ENCODE measurements at places on chromosomes 2 and 18.

GRCh38 chr2:173400760-173401159 is 46.1 kb downstream of the CDCA7 start:
- DNase-seq = no peak

DNA sequence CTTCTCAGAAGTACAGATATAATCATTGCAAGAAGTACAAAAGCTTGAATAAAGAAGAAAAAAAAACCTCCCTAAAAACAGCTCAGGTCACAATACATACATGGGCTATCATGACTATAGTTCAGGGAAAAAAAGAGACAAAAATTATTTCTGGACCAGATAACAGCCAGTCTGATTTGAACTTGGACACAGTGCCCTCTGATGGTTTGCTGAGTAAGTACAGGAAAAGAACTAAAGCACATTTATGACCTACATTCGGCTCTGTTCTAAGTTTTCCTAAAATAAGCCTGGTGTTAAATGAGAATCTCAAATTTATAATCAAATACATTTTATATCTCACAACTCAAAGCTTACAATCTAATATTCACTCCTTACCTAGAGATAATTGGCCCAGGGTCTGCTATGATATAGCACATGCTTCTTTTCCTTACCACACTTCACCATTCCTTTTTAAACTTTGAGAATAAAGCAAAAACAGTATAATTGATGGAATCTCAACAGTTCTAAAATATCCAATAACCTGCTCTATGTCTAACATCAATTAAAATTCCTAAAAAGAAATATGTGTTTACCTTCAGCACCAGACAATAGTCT is 81.1 kb downstream of the RAPH1 start:
- no peak for DNase-seq

DNA sequence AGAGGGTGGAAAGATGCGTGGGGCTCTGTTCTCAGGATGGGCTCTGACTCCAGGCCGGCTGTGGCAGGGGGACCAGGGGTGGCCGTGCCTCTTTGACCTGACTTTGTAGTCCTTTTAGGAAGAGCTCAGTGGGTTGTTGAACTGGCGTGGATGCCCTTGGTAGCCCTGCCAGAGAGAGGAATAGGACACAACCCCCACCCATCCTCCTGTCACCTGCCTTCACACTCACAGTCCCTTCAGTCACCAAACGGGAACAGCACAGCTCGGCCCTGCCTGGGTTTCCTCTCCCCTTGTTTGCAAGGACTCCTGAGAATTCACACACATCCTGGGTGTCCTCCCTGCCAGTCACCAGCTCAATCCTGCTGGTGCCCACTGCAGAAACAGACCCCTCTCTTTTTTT is 20.1 kb upstream of the MRPL33 start:
- DNase-seq = no peak

DNA sequence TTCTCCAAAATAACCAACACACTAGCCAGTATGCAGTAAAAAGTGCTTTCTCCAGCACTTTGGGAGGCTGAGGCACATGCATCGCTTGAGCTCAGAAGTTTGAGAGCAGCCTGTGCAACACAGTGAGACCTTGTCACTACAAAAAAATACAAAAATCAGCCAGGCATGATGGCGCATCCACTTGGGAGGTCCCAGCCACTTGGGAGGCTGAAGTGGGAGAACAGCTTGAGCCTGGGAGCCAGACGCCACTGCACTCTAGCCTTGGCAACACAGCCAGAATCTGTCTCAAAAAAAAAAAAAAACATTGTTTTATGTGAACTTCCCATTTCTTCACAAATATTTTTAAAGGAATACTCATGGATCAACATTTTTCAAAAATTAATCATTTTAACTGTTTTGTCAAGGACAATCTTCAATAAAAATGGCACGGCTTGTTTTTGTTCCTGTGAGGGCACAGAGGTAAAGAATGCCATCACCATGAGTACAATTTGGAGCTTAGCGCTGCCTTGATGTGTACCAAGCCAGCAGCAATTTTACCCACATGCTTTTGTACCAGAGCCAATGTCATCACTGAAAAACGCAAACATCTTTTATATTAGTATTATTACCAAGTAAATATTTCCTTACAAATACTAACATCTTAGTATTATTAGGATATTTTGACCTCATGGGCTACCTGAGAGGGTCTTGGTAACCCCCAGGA is 26.7 kb downstream of the RAB1A start:
- DNase-seq = no peak

GRCh38 chr18:56812674-56813073 is 161.5 kb downstream of the WDR7 start:
- DNase-seq = no peak

- no peak for DNase-seq
Observed at GRCh38 chr2:35035883-35036282, 1319.7 kb upstream of the CRIM1 start.

DNA sequence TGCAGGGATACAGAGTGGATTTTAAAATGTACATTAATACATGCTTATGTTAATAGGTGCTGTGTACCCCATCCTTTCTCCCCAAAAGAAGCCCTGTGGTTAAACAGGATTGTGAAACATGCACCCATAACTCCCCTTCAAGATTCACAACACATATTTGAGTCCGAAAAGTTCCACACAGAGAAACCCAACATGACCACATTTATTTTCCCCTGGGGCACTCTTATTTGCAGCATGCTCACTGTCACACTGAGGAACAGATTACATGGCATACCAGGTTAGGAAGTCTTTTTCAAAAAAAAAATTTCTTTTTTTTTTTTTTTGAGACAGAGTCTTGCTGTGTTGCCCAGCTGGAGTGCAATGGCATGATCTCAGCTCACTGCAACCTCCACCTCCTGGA is 67.7 kb upstream of the COL5A2 start:
- DNase-seq = no peak

DNA sequence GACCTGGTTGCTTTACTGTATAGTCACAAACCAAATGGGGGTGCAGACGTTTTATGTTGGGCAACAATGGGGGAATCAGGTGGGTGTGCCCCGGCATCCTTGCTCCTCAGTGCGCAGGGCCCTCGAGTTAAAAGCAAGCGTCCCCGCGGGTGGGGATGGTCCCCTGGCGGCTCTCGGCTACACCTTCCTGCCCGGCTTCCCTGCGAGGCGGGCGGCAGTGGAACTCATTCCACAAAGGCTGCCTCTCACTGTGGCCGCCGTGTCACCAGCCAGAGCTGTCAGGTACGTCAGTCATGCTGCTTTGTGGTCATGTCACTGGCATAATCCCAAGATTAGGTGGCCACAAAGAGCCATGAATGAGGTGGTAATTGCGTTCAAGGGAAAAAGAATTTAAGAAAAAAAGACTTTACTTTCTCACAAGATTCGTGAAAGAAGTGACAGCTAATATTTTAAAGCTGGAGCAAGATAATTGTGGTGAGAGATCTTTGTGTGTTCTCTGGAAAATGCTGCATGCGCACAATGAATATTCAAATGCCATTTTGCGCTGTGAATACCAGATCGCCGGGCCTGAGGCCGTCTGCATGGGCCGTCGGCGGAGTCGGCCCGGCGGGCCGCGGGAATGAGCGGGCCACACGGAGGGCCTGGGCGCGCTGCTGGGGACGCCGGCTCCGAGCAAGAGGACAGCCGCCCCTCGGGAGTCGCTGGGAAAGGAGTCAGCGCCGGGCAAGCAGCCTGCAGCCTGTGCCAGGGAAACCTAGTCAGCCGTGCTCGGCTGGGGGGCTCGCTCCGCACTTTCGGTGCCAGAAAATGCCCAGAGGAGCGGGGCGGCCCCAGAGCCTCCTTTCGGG is 82.3 kb upstream of the LDLRAD4 start:
- DNase-seq = peak; percentile 46

GRCh38 chr2:166297951-166298350 is 77.8 kb downstream of the SCN9A start:
- DNase-seq = no peak

GRCh38 chr2:64753399-64753798 is 99.7 kb upstream of the SERTAD2 start:
- no peak for DNase-seq

DNA sequence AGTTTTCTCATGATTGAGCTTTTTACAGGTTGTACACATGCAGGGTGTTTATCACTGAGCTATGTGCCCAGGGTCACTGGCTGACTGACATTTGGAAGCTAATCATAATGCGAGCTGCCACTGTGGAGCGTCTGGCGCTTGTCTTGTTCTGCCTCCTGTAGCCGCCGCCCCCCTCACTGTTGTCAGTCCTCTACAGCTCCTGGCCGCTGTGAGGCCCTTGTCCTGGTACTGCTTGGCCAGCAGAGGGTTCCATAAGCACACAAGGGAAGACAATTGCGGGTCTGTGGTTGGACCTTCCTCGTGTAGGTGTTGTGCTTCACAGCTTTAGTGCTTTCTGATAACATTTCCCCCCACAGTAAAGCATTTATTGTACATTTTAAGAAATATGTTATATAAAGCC is 105.6 kb upstream of the LDLRAD4 start:
- no peak for DNase-seq

- no peak for DNase-seq
Observed at GRCh38 chr18:42429196-42429595, 474.2 kb downstream of the PIK3C3 start.

GRCh38 chr2:167140767-167141166 is 252.5 kb downstream of the XIRP2 start:
- DNase-seq = no peak

DNA sequence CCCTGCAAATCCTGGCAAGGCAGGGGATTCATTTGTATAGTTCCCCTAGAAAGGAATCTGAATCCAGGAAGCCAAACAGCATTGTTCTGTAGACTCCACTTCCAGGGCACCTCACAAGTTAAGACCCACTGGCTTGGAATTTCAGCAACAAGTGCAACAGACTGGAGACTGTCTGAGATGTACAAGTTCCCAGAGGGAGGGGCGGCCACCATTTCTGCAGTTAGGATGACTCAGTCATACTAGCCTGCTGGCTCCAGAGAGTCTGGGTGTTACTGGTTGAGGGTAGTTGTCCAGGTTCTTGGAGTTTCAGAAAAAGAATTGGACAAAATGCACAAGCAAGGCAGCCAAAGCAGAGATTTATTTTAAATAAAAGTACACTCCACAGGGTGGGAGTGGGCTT is 384.2 kb downstream of the DSC3 start:
- no peak for DNase-seq

DNA sequence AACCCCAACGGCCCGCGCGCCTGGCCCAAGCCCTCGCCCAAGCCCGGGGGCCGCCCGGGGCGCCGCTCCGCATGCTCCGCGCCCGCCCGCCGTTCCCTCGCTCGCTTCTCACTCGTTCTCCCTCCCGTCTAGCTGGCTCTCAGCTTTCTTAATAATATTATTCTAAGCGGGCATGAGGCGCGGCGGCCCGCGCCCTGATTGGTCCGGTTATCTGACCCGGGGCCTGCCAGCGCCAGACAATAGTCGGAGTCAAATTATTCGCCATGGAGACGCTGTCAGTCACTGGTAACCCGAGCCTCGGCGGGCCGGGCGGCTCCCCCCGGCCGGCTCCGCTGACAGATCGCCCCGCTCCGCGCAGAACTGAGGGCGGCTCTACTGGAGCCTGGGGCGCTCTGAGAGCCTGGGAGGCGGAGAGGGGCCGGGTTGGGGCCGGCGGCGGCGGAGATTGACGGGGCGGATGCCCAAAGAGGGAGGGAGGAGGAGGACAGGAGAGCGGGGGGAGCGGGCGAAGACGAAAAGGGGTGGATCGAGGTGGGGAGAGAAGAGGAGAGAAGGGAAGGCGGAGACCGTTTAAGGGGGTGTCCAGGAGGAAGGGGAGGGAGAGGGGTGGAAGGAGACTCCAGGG is at the start of gene SIX2:
TSS of gene SIX2 (minus strand) at position 150 of the 625 bp plus-strand sequence. CDS start 342 bp downstream, outside the sequence.
- no peak for DNase-seq

GRCh38 chr2:222753251-222753824 is 81.9 kb downstream of the MOGAT1 start:
- DNase-seq = no peak

- no peak for DNase-seq
Observed at GRCh38 chr2:8821276-8822217, 15.9 kb downstream of the KIDINS220 start.

GRCh38 chr2:237637429-237638135 is 10.2 kb downstream of the LRRFIP1 start:
- no peak for DNase-seq

DNA sequence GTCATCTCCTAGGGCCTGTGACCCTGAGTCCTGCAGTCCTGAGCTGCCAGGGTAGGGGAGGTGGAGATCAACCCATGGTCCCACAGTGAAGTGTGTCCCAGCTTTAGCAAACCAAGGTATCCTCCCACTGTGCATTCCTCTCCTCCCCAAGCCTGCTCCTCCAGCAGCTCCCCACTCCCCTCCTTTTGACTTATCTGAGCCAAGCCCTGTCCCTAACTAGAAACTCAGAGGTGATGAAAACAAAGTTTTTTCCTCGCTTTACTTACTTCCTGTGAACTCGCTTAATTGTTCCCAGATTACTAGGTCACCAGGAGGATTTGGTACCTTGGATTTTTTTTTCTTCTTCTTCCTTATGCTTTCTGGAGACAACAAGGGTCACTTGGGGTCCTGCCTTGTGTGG is 80.8 kb downstream of the EHD3 start:
- no peak for DNase-seq

DNA sequence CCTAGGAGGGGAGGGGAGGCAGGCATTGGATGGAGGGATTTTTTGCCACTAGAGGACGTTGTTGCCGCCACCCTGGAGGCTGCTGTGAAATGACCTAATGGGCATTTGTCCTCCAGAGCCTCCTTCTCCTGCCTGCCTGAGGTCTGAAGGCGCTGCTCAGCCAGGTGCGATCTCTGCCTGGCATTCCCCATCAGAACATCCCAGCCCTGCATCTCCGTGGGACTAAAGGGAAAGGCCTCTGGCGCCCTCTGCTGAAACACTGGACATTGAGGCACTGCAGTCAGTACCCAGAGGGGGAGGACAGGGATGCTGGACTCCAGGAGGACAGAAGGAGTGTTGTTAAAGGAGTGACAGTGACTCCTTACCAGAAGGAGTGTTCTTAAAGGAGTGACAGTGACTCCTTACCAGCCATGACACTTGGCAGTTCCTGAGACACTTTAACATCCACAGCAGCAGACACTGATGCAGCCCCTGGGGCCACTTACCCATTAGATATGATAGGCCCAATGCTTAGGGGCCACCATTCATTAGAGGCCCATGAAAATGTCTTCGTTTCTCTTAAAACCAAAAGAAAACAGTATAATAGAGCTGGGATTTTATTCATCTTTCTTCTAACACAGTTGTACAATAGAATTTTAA is 17.0 kb downstream of the THNSL2 start:
- peak; percentile 33 for DNase-seq

All from stimulated activated CD4-positive, alpha-beta T cell treated with anti-CD3 and anti-CD28 coated beads, Interleukin-2, amount 100 ng/mL, for 24 hours (primary cell).